ENCODE measurements at places on chromosomes 1 and 21.

DNA sequence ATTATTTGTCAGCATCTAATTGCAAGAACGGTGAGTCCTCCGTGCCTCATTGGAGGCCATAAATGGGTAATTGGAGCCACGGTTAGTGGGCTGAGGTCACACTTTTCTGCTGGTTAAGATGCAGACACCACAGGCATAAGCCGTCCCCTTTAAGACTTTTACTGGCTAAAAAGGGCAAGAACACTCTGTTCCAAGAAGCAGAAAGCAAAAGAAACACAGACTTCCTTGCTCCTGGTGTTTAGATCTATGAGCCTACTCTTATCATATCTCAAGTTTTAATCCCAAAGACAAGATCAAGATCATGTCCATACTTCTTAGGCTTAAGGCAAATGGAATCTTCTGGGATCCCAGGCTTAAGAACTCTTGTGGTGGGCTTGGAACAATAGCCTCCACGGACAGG is 17.3 kb upstream of the GJA5 start:
- DNase-seq = no peak

- DNase-seq = no peak
Measured at GRCh38 chr21:34942911-34943310, 106.2 kb downstream of the RUNX1 start.

DNA sequence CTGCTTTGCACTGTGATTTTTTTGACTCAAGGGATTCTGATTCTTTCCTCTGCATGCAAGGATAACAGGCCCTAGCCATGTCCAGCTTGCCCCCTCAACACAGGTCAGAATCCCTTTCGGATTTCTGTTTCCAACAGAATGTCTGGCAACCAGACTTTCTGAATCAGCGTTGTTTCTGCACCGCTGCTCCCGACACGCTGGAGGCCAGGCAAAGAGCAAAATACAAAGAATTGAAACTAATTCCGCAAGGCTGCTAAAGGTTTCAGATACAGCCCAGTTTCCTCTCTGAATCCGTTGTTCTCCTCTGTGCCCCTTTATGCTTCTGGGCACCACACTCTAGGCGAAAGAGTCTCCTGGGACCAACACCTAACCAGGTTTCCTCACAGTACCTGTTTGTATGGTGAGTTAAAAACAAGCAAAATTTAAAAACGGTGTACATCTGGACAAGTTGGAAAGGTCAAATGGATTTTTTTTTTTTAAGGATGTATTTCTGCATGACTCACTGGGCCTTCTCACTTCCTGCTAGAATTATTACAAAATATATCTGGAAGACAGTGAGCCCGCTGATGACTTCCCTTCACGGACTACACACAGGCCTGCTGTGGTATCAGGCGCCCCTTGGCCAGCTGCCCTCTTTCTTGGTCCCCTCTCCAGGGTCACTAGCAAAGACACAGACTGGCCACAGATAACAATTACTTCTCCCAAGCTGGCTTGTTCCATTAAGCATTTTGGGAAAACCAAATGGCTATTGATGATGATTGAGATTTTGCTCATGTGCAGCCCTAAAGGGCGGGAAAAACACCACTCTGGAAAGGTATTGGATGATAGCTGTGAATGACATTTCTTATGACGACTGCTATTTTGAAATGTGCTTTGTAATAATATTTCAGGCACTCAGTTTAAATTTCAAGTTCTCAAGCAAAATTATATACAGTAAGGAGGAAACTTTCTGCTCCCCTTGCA is 118.3 kb downstream of the TGFB2 start:
- DNase-seq = peak; percentile 35

DNA sequence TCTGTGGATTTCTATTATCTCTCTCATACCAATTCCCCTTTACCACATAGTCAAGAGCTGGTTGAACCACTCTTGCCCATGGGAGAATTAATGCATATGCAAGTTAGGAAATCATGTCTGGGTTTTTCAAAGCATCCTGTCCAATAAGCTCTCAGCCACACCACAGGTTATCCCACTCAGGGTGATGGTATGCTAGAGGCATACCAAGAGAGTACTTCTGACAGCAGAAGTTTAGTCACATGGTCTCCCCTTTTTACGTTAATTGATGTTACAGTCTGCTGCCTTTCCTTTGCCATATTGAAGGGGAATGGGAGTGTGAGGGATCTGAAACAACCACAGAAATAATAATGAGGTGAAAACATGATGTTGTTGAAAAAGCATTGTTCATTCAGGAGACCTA is 135.8 kb upstream of the PBX1 start:
- no peak for DNase-seq

GRCh38 chr1:15627343-15627988 is 10.2 kb downstream of the DDI2 start:
- DNase-seq = no peak

DNA sequence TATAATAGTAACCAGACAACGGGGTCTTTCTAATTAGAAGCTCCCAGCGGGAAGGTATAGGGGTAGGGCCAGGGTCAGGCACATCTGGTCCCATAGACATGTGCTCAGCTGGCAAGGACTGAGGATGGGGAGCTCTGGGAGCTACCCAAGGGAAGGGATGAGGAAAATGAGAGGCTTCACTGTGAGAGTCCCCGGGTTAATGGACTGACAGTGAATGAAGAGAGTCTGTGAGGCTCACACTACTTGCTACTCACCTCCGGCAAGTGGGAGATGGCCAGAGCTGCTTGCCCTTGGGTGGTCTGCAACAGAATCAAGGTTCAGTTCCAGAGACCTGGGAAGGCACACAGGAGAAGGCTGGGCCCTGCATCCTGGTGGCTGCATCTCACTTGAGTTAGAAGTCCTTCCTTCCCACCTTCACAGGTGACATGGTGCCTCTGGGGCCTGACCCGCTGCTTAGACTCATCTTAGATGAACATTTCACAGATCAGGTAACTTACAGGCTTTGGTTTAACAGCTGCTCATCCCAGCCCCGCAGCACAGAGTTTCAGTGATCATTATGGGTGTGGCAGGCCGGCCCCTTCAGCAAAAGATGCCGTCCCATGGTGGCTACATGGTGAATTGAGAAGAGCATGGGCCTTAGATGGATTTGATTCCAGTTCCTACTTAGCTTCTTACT is 31.7 kb downstream of the EIF2D start:
- no peak for DNase-seq

DNA sequence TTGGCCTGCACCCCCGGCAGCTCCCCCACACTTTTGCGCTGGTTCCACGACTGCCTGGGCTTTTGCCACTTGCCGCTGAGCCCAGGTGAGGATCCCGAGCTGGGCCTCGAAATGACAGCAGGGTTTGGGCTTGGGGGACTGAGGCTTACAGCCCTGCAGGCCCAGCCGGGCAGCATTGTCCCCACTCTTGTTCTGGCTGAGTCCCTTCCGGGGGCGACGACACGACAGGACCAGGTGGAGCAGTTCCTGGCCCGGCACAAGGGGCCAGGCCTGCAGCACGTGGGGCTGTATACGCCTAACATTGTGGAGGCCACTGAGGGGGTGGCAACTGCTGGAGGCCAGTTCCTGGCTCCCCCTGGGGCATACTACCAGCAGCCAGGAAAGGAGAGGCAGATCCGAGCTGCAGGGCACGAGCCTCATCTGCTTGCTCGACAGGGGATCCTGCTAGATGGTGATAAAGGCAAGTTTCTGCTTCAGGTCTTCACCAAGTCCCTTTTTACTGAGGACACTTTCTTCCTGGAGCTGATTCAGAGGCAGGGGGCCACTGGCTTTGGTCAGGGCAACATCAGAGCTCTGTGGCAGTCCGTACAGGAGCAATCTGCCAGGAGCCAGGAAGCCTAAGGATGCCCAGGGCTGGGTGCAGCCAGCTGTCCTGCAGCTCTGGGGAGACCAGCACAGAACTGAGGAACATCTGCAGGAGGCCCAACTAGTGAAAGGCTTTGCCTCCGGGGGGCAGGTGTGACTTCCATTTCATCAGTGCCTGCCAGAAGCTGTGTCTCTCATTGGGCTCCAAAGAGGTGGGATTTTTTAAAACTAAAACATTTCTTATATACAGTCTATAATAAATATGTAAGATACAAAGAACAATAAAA is 1.2 kb downstream of the HPDL start:
- no peak for DNase-seq

- no peak for DNase-seq
Measured at GRCh38 chr21:45800339-45801080, 157.0 kb downstream of the PCBP3 start.

DNA sequence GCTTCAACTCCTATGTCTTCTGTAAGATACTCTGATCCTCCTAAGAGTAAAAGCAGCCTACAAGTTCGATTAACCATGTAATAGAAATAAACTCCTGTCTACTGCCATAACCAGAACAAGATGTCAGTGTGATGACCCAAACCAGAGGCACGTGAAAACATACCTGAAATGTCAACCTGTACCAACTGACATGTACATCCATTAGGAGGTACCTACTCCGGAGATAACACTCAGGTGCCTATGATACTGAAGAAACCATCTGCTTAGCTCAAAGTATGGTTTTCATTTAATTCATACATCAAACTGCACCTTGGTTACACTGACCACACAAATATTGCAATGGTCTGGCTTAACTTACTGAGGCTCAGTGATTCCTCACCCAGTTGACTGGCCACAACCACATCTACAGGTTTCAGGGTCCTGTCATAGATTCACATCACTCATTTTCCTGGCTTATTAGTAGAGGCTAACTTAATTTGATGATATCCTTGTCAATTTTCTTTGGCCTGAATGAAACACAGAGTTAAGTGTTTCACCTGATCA is 4.4 kb downstream of the ITPKB start:
- no peak for DNase-seq

DNA sequence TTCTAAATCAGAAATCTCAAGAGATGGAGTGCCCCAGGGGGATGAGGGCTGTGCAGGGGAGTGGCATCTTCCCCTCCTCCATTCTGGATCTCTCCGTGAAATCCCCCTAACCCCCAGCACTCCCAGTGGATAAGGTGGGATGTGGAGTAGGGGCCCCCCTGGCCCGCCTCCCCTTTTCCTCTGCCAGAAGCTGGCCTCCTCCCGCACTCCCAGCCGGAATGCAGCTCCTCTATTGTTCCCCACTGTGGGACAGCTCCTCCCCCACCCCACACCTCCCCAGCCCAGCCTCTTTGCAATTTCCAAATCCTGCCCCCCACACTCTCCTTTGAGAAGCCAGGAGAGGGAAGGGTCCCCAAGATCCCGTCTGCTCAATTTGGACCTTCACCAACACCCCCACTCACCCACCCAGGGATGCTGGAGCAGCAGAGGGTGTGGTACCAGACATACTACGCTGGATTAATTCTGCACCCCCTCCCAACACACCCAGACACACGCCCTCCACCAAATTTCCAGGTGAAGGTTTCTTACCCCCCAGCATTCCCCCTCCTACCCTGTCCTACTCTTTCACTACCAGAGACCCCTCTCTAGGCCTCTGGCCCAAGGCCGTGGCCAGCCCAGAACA is 1.9 kb downstream of the MEX3A start:
- DNase-seq = no peak

DNA sequence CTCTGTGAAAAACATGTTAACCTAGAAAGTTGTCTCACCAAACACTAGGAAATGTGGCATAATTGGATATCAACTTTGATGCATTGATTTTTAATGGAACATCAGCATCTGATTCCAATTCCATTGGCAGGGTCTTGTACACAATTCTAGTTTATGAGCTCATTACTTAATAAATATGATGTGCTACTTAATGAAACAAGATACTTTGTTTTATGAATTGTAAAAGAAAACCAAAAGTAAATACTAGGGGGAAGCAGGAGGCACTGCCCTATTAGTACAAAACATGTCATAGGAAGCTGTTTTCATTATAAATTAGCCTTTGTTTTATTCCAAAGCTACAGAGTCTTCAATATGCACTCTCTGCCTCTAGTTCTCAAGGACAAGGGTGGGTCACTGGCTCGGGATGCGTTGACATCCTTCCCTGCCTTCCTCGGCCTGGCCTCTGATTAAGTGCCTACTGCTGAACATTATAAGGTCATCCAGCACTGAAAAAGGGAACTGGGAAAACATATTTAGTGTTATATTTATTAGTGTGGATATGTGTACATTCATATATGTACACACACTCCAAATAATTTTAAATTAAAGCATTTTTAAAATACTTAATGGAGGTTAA is 185.2 kb downstream of the USH2A start:
- no peak for DNase-seq

DNA sequence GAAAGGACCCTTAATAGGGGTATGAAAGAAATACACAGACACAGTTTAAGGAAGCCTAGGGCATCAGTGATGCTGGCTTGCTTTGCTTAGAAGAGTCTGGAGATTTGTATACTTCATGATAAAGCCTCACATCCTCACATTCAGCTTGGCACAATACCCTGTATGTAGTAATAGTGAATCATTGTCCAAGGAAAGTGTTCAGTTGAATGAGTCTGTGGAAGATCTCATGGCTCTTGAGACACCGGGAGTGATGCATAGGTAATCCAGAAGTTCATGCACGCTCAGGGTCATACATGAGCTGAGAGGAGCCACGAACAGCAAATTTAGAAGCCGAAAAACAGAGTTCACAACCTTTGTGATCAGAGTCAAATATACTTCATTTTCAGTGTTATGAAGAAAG is 537.2 kb upstream of the TMPRSS15 start:
- DNase-seq = no peak

DNA sequence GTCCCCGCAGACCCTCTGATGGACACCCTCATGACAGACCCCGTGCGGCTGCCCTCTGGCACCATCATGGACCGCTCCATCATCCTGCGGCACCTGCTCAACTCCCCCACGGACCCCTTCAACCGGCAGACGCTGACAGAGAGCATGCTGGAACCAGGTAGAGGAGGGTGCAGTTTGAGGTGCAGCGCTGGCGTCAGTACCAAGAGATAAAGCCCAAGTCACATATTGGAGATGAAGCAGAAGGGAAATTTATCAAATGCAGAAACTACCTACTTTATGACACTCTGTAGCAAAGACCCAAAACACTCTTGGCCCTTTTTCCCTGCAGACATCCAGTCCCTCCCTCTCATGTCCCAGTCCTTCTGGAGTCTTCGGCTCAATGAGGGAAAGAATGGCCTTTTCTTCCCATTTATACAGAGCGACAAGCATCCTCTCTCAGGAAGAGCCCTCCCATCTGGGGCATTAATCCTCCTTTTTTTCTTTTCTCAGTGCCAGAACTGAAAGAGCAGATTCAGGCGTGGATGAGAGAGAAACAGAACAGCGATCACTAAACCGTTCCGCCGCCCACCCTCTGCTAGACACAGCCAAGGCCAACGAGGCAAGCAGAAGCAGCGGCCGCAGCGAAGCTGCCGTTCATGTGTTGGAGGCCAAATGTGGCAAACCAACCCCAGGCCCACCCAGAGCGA is 30.8 kb upstream of the KIF1B start:
- no peak for DNase-seq

DNA sequence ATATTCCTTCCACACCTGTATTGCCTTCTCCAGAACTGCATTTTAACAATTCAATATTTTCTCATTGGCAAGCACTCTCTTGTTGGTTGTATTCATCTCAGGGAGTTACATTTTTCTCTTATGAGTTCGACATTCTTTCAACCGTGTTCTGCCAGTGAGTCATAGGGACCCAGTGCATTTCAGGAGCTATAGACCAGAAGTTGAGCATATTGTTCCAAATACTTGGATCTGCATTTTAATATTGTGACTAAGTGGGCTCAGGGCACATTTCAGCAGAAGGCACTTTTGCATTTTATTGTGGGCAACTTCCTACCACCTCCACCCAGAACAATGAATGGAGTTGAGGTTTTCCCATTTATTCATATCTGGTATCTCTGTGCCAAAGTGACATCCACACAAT is 132.8 kb downstream of the TNFSF18 start:
- no peak for DNase-seq

GRCh38 chr1:106022312-106022902 is 1034.1 kb upstream of the PRMT6 start:
- peak; percentile 2 for DNase-seq

GRCh38 chr1:30165116-30165515 is 558.3 kb downstream of the MATN1 start:
- DNase-seq = no peak

GRCh38 chr1:43980255-43981134 is 1.5 kb downstream of the B4GALT2 start:
- DNase-seq = no peak

Measured in stomach (tissue), 19 donors.